Fibroblast of skin of abdomen (primary cell): ENCODE measurements at places on chromosomes 4 and X.

DNA sequence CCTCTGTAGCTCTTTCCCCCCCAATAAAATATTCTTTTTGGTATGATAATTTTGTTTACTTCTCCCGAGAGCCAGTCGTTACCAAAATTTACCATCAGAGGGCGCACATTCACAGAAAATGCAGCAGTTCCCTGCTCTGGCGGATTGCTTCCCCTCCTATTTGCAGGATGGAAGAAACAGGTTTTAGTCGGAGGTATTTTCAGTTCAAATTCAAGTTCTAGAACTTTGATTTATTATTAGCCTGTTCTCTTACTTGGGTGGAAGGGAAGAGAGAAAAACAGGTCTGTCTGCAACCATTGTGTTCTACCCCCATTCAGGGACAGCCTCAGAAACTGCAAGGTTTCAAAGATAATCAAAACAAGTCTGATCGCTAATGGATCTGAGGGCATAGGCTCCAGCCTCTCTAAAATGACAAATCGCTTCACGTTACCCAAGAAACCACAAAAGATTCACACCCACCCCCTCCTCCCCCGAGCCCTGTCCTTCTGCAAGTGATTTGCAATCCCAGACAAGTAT is 263.8 kb upstream of the RPS6KA3 start:
- DNase-seq, result peak; percentile 66

DNA sequence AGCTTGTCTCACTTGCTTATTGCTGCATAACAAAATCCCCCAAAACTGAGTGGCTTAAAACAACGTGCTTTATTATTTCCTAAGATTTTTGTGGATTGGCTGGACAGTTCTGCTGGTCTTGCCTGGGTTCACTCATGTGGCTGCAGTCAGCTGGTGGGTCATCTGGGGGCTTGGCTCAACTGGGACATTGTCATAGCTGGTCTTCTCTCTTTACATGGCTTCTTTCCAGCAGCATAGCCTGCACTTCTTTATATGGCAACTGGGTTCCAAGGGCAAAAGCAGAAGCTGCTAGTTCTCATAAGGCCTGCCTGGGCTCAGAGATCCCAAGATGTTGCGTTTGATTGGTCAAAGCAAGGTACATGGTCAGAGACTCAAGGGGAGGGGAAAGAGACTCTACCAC is 33.7 kb upstream of the STAG2 start:
- no peak for DNase-seq

- DNase-seq, result peak; percentile 89
These were observed 1649.8 kb upstream of the PCDH10 start for GRCh38 chr4:131499141-131499873.

GRCh38 chrX:19040373-19040772 is 56.5 kb upstream of the PHKA2 start:
- DNase-seq, result no peak

DNA sequence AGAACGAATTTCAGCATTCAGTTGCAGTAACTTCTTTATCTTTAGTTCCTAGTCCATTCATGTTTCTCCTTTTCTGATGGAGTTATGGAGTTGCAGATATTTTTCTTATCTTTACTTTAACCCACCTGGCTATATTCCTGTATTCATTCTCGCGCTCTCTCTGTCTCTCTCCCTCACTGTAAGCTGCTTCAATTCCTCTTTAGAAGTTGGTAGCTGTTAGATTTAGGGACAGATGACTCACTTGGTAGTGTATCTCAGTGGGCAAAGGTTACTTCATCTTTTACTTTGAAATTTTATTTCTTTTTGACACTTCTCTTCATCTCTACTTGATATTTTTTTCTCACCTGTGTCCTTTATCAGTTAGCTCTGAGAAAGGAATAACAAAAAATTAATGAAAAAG is 49.6 kb upstream of the BRS3 start:
- no peak for DNase-seq
